ENCODE measurements at places on chromosomes 1 and 21.

DNA sequence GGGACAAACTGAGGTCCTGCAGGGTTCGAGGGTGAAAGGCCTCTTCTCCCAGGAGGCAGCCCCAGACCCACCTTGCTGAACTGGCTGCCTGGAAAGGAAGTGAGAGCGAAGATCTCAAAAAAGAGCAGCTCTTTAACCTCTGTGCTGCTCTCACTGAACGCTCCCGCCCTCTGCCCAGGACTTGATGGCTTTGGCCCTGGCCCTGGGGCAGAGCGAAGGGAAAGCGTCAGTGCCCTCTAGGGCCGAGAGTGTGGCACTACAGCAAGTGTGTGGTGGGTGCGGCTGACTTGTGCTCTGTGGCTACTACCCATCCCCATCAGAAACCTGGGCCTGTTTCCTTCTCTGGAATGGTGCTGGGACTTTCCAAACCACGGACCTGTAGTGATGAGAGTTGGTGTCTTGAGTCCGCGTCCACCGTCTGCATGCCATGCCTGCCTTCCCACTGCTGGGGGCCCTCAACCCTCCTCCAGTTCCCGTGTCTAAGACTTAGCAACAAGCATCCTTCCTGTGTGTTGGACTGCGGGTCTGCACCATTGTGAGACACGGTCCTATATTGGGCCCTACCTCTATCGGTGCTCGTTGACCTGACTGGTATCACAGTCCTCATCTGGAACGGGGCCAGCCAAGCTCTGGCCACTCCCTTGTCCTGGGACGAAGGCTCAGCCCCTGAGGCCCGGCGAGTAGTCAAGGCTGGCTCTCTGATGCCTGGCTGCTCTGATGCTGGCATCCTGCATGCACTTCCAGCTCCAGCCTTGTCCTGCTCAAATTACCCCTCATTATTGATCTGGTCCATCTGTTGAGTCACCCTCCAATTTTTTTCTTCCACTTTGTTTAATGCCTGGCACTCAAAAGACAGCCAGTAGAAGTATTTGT lies 180.3 kb downstream of the DISC1 start:
- no peaks in the 10 kb centered on the region for H3K4me1 ChIP-seq
- peak; percentile 37 for DNase-seq
- no peak overlapping the region for H3K27ac ChIP-seq

DNA sequence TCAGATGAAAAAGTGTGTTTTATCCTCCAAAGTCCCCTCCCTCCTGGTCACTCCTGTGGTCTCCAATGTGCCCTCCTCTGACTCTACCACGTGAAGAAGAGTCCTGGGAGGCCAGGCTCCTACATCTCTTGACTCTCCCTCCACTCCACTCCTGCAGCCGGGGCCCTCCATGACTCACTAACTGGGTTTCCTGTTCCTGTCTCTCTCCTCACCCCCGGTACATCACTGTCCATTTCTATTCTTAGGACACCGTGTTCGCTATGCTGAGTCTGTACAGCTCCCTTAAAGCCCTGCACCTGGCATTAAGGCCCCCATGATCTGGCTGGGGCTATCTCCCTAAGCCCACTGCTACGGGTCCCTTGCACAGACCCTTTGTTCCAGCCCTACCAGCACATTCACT lies 93.4 kb downstream of the BCAR3 start:
- H3K27ac ChIP-seq, result no peak overlapping the region
- H3K4me3 ChIP-seq, result no peak overlapping the region
- peaks cover 21% of the 10 kb centered on the region for H3K4me1 ChIP-seq
- no peaks in the 10 kb centered on the region for H3K27me3 ChIP-seq

GRCh38 chr1:3221112-3222041 lies 152.4 kb downstream of the PRDM16 start:
- DNase-seq, result no peak
- no peaks in the 10 kb centered on the region for H3K4me1 ChIP-seq
- no peaks in the 10 kb centered on the region for H3K36me3 ChIP-seq

- peaks cover 62% of the 10 kb centered on the region for H3K4me1 ChIP-seq
- H3K27me3 ChIP-seq, result no peaks in the 10 kb centered on the region
- peaks cover 55% of the 10 kb centered on the region for H3K36me3 ChIP-seq
These were observed 2.7 kb downstream of the RBM15 start for GRCh38 chr1:110341872-110342331.

Data from activated naive CD8-positive, alpha-beta T cell treated with anti-CD3 and anti-CD28 coated beads for 36 hours (primary cell).